ENCODE measurements at places on chromosomes 2 and 18.

DNA sequence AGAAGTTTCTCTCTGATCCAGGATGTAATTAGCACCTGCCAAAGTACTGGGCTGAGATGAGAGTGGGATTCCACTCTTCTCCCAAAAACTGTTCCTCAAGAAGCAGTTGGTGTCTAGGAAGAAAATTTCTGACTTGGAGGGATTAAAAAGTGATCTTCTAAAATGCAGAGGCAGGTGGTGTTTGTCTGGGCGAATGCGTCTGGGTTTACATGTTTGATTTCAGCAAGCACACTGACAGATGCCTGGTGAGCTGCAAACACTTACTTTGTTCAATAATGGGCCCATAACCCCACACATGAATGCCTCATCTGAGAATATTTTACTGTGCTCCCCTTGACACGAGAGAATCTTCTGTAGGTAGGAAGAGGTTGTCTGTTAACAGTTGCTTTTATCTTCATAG lies 24.3 kb upstream of the KCNF1 start:
- no peak for DNase-seq

- DNase-seq, result no peak
Observed at GRCh38 chr2:53913721-53914120, 54.0 kb upstream of the GPR75 start.

DNA sequence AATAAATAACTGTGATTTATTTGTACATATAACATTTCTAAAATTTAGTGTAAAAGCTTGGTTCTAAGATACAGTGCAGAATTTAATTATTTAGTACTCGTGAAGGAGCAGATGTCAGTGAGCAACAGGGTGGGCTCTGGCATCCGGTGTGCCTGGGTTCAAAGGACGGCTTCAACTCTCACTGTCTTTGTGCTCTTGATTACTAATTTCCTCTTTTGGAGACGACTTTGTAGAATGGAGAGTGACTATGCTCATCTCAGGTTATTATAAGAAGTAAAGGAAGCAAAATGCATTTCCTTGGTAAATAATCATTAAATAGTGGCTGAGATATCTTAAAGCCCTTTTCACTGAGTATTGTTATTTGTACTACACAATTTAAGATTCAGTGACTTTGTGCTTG lies 271.7 kb downstream of the ASXL3 start:
- no peak for DNase-seq

- no peak for DNase-seq
Observed at GRCh38 chr18:49560624-49561288, 1.1 kb upstream of the LIPG start.

DNA sequence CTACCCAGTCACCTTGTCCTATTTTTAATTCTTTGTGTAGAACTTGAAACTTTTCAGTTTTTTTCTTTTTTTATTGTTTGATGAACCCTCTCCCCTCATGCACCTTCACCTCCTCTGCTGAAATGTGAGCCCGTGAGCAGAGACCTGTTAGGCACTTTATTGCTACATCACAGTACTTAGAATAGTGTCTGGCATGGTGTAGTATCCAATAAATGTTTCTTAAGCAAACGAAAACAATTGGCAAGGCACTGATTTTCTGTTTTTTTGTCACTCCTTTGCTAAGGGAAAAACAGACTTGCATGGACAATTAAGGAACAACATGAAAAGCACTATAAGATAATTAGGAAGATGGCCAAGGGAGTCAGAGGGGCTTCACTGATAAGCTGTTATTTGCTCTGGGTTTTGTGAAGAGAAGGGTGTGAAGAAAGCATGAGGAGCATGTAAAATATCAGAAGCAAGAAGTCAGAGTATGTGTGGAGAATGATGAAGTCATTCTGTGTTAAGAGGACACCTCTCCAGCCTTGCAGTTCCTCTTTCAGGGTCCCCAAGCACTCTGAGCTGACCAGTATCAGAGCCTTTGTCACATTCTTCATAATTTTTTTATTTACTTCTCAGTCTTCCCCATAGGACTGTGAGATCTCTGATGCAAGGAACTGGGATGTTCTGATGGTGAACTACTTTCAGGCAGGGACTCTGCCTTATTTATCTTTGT lies 99.7 kb upstream of the CAVIN2 start:
- DNase-seq, result no peak

DNA sequence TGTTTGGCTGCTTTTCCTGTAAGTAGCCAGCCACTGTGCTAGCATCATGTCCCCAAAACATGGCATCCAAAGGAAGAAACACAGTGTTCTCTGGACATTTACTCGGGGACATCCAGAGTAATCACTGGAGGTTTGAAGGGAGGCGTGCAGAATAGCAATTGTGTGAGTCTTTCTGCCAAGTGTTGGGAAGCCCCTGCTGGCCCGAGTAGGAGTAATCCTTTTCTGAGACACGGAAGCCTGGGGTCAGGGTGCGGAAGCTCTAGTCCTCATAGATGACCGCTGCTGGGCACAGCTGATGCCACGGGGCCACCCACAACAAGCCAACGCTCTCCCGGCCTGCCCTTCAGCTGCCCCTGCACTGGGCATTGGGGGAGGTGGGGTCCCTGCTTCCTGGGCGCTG lies 24.8 kb upstream of the HDAC4 start:
- DNase-seq, result no peak

DNA sequence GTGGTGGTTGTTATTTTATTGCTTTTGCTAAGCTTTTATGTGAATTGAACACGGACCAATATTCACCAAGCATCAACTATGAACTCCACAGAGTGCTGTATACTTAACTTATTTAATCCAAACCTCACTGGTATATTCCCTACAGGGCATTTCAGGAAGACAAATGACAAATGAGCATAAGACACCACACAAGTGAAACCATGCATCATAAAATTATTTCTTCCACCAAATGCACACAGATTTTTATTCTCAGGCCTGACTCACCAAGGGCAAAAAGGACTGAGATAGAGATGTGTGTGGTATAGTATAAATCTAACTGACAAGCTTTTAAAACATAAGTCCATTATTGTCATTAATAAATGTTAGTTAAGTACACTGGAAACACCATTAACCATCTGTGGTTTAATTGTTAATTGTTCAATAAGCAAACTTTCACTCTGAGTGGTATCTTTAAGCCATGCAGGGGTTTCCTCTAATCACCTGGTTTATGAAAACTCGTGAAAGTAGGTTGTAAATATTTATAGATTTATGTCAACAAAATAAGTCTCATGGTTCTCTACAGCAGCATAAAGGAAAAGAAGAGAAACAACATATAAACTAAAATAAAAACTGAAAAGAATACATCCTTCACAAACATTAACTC lies 77.6 kb upstream of the CRIM1 start:
- DNase-seq, result no peak

DNA sequence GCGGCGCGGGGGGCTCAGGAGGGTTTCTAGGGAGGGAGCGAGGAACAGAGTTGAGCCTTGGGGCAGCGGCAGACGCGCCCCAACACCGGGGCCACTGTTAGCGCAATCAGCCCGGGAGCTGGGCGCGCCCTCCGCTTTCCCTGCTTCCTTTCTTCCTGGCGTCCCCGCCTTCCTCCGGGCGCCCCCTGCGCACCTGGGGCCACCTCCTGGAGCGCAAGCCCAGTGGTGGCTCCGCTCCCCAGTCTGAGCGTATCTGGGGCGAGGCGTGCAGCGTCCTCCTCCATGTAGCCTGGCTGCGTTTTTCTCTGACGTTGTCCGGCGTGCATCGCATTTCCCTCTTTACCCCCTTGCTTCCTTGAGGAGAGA lies 5.2 kb downstream of the PROC start:
- no peak for DNase-seq

DNA sequence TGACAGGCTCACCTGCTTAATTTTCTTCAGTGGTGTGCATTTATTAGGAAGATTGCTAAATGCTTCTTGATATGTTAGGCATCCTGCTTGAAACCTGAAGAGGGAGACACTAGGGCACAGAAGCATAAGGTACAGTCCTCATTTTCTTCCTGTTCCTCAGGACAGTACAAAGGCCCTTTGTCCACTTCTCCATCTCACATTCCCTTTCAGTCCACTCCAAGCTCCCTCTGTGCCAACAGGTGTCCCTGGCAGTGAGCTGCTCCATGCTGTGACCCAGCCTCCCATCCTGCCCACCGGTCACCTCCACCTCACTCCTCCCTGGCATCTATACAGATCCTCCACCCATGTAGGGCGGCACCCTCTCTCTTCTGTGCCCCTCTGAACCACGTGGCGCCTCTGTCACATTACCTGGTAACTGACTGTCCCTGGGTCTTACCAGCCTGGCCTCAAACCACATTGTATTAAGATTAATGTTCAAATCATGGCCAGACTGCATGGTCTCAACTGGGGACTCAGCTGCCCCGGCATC lies 162.8 kb downstream of the VAPA start:
- DNase-seq, result no peak

GRCh38 chr2:213261715-213262114 lies 22.5 kb upstream of the SPAG16 start:
- DNase-seq, result no peak

- no peak for DNase-seq
Observed at GRCh38 chr2:38866773-38867443, 8.8 kb downstream of the DHX57 start.

- DNase-seq, result peak; percentile 63
Observed at GRCh38 chr2:110860630-110861029, 128.3 kb downstream of the ACOXL start.

DNA sequence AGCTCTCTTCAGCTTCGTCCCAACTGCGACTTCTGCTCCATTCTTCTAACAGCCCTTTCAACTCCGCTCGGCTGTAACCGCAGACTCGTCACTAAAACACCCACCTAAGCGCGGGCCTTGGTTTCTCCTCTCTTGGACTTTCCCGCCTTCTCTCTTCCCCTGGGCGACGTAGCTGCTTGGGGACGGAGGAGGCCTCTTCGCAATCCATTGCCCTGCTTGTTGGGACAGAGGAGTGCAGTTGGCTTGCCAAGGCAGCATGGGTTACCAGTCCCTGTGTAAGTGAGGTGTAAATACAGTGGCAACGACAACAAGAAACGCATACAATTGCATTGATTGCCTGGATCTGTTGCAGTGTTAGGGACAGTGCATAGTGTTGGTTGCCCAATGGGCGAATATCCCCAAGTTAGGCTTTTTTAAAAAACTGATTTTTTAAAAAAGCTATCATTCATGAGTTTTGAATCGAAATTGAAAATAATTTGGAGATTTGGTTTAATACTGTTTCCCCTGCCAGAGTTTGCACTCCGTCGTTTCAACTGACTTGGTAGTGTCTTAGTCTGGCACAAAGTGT lies 484 bp upstream of the DARS1 start:
- DNase-seq, result peak; percentile 68

GRCh38 chr2:52976143-52976949 lies 791.3 kb upstream of the CHAC2 start:
- DNase-seq, result no peak

DNA sequence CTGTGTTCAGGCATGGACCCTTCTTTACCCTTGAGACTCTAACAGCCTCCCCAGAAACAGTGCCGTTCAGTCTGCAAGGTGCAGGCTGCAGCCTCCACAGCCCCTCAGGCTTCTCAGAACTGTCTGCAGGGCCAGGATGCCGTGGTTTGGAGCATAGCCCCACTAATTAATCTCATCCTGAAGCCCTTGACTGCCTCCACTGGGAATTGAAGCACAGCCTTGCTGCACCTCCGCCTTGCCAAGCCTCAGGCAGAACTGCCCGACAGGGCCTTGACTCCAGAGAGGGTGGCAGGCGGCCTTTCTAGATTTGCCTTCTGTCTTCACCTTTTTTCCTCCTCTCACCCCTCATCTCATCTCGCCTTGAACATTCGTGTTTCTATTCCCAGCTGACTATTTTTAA lies 119.8 kb downstream of the NRP2 start:
- DNase-seq, result no peak

DNA sequence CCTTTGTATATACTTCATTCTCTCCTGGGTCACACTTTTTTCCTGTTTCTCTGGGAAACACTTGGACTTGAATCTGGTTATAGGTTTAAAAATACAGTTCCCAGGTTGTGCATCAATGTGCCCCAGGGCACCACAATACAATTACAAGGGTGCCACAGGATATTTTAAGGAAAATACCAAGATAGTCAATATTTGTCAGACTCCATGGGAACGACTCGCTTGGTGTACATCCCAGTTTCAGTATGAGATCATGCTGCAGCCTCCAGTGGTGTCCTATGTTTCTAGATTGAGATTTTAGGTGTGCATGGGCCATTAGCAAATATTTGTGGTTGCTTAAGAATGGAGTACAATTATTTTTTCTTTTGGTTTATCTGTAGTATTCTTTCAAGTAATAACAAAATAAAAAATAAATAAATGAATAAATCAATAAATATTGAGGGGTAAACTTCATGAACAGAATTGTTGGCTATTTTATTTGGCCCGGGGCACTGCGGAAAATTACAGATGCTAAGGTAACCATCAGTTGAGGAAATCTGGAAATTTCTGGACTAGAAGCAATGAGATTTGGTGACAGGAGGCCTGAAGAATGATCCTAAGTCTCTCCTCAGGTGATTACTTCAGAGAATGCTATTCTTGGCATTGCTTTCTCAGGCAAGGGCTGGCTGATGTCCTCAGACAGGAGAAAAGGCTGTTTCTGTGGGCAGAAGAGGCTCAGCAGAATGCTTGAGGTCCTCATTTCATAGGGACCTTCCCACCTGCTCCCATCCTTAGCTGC lies 649.3 kb upstream of the SOX11 start:
- no peak for DNase-seq

DNA sequence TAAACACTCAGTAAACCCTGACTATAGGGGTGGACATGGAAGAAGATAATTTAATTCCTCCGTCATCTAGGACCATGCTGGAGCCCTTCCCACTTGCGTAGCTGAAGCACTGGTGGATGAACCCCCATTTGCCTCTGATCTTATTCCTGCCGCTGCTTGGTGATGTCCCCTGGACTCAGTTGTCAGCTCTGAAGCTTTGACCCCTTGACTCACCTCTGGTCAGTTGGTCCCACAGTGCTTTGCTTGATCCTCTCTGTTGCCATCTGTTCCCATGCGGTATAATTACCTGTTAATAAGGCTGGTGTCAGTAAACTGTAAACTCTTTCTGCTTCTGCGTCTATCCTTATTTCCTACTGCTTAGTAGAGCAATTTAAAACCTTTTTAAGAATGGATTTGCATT lies 126.9 kb downstream of the SPTBN1 start:
- no peak for DNase-seq

DNA sequence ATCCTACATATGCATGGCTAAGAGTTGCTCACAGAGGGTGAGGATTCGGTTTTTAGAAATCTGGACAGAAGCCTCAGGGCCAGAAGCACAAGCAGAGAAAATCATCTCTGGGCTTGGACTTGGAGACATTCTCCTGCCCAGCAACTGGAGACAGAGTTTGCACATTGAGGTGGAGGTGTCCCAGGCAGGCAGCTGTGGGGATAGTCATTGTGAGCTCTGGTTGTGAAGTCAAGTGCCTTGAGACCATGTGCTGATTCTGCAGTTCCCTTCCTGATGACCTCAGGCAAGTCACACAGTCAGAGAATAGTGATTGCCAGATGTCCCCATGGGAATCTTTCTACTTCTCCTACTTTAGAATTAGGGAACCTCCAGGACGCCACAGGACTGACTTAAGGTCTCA lies 108.4 kb upstream of the LDAH start:
- DNase-seq, result no peak

- no peak for DNase-seq
Observed at GRCh38 chr2:191678437-191679100, 633 bp downstream of the NABP1 start.

- peak; percentile 11 for DNase-seq
Observed at GRCh38 chr2:241788572-241788971, 11.9 kb downstream of the GAL3ST2 start.

GRCh38 chr2:67290451-67291290 lies 106.5 kb upstream of the ETAA1 start:
- DNase-seq, result no peak

Measured in CD8-positive, alpha-beta T cell (primary cell).